ENCODE measurements at places on chromosomes 2 and 18. TPM values are rescaled to one million over a fixed set of nuclear protein-coding genes. Genes with fewer than 3 reads are reported as not detected.

DNA sequence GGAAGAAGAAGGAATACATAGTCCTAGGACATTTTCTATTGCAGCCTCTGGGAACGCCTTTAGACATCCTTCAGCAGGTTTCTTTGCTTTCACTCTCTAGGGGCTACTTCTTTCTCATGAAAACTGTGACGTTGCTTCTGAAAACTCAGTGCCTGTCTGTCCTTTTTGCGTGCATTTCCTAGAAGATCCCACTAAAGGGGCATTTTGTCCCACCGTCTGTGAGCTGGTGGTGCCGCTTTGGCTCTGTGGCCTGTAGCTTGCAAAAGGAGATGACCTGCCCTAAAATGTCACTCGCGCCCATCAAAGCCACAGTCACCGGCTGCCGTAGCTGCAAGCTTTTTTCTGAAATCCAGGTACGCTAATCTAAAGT, 579 bp downstream of the STAT4 start:
- no peak for DNase-seq

DNA sequence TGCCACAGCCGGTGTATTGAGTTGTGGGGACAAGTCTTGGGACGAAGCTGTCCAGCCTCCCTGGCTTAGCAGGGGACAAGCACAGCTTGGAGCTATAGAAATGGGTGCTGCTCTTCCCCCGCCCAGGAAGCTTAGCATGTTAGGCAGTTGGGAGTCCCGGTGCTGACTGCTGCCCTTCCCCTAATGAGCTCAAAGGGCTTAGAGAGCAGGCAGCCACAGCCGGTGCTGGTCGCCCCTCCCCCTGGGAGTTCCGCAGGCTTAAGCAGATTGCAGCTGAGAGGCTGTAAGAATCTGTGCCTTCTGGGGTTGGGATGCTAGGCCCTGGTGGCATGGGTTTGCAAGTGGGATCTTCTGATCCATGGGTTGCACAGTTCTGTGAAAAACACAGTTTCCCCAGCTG, 237.3 kb downstream of the DCDC2C start:
- DNase-seq: no peak

CERS6 gene
- total RNA-seq: 12.9 TPM

GRCh38 chr2:136209561-136210454, 91.9 kb upstream of the CXCR4 start:
- no peak for DNase-seq

DNA sequence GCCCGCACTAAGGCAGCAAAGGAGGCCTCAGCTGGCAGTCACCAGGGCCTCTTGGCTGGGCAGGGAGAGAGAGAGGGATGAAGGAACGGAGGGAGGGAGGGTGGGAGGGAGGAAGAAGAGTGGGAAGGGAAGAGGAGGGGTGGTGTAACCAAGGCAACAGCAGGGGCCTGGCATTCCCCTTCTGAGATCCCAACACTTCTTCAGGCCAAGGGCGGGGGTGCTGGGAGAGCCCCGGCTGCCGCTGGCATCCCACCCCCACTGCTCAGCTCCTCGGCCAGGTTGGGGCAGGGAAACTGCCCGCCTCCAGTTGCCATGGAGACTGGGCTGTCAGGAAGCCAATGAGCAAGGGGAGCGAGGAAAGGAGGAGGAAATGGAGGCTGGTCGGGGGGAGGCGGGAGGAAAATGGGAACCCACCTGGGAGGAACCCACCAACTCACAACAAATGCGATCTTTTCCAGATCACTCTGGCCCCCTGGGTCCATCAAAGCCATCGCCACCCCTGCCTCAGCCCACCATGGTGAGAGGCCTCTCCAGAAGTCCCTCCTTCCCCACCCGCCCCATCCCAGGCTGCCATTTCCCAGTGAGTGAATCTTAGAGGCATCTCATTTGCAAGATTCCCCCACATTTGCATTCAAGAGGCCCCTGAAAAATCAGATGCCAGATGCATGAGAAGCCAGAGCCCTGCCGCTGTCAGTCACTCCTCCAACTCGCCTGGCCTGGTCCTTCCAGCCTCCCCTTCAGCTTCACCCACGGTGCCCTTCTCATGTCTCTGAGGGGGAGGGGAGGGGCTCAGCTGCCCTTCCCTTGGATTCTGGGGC, 12.4 kb downstream of the SH2D6 start:
- DNase-seq: no peak

DNA sequence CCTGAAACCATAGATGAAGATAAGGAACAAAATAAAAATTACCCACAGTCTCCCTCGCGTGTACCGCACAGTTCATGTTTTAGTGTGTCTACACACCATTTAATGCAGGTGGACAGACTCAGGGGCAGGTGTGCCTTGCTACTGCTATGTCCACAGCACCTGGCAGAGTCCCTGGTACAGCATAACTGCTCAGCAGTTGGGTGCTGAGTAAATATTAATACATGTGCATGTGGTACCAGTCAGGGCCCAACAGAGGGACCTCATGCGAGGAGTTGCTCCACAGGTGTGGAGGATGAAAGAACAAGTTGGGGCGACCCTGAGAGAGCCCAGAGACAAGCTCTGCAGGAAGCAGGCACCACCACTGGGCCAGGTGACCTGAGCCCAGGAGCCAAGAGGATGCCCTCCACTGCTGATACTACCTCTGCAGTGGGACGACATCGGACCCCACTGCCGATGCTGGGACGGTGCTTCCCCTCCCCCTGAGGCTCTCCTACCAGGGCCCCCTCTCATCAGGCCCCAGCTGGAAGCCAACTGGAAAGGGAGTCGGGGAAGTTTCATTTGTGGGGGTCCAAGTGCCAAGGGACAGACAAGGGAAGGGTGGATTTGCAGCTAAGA, 100.8 kb downstream of the NEDD4L start:
- no peak for DNase-seq

DNA sequence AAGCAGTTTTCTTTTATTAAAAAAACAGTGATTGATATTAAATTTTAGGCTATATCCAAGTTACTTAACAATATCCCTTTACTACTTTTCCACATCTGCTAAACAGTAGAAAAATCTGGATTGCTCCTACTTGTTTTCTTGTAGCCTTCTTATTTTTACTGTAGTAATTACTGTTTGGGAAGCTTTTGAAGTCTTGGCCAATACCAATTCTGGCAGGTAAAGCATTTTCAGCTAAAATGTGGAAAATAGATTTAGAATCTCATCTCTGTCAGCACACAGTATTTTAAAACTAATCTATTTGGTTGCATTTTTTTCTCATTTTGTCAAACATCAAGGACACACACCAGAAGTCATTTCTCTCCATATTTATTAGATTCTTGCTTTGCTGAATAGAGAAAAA, 1485.7 kb upstream of the PIK3C3 start:
- DNase-seq: no peak

DNA sequence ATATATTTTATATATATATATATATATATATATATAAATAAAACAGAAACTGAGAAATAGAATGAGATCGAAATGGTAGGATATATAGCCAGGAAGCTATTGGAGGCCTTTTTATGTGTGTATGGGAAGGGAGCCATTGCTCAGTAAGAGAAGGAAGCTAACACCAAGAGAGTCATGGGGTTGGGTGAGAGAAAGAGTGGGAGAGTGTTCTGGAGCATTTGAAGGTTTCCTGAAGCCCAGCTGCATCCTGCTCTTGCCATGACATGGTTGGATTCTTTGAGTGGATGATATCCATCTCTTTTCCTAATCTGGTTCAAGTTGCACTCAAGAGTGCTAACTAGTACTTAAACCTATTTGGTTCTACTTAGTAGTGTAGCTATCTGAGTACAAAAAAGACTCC, 282.3 kb downstream of the DYSF start:
- no peak for DNase-seq

NFATC1 gene
- 104 TPM for total RNA-seq

GRCh38 chr2:134396493-134396892, 142.6 kb downstream of the MGAT5 start:
- DNase-seq: no peak

- DNase-seq: peak; percentile 89
Measured at GRCh38 chr2:2057125-2057721, 273.9 kb downstream of the MYT1L start.

DNA sequence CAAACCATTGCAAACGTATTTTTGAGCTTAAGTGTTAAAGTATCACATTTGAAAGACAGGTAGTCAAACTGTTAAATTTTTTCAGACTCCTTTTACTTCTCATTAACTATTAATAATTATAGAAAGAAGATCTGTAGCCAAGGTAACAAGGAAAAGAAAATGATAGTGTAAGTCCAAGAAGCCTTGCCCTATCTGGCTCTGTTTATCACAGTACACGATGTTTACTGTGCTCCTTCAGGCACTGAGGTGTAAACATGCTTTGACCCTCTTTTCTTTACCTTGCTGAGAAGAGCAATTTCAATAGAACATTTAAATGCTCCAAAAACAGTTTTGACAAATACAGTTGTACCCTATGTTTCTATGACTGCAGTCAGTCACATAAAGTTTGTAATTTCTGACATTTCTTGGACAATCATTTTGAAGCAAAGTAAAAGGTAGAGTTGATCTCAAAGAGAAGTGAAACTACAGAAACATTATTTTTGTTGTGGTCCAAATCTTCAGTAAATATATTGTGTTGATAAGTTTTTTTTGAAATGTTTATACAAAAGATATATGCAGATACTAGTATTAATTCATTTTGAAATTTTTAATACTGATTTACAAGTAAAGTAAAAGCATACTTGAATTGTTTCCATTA, 152.6 kb upstream of the KYNU start:
- no peak for DNase-seq

- DNase-seq: no peak
Measured at GRCh38 chr2:61770298-61770697, 83.6 kb downstream of the FAM161A start.

DNA sequence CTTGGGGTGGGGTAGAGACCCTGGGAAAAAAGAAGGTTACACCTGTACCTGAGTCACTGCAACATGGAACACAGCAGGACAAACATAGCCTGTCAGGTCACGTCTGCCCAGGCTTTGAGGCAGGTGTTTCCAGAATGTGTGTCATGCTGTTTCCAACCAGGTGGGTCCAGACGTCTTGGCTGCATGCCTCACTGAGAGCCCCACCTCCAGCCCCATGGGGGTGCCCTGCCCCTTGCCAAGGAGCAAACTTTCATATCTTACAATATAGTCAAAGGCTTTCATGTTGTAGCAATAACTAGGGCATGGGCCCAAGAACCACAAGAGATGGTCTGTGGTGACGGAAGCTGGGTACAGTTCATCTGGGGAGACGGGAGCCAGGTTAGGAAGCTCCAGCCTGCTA, 499.7 kb downstream of the BCL11A start:
- DNase-seq: no peak

- DNase-seq: peak; percentile 28
Measured at GRCh38 chr2:126749537-126749936, 93.6 kb downstream of the GYPC start.

Data from activated CD4-positive, alpha-beta T cell treated with anti-CD3 and anti-CD28 coated beads for 36 hours (primary cell).